ENCODE measurements at places on chromosomes 11 and 22. TPM values are rescaled to one million over a fixed set of nuclear protein-coding genes. Genes with fewer than 3 reads are reported as not detected.

The SLC35F2 gene
- total RNA-seq: 24.5 TPM

DNA sequence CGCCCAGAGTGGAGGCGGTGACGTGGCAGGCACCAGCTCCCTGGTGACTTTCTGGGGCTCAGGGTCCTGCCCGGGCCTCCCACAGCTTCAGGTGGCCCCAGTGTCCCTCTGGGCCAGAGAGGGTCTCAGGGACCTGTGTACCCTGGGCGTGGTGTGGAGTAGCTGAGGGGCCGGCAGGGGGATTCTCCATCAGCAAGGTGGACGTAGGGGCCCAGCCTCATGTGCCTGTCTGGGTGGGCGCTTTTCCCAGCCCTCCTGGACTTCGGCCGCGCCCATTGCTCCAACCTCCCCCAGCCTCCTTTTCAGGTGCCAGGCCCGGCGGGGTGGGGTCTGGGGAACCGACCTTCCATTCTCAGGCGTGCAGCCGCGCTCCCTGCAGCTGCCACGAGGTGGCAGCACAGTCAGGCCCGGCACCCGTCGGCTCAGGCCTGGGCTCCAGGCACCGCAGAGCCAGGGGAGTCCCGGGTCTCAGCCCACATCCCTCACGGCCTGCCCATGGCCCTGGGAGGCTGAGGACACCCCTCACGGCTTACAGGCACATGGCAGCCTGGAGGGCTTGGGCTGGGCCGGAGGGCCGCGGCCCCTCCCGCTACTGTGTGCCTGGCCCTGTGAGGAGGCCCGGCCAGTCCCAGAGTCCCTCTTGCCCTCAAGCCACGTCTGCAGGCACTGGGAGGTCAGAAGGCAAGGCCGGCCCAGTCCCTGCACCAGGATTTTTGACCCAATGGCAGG lies 19.9 kb upstream of the MUC5B start:
- no peaks in the 10 kb centered on the region for H3K27me3 ChIP-seq
- H3K4me3 ChIP-seq: no peak overlapping the region
- H3K36me3 ChIP-seq: no peaks in the 10 kb centered on the region
- H3K4me1 ChIP-seq: no peaks in the 10 kb centered on the region
- DNase-seq: peak; percentile 82

The RIBC2 gene
- total RNA-seq: 7.8 TPM

DNA sequence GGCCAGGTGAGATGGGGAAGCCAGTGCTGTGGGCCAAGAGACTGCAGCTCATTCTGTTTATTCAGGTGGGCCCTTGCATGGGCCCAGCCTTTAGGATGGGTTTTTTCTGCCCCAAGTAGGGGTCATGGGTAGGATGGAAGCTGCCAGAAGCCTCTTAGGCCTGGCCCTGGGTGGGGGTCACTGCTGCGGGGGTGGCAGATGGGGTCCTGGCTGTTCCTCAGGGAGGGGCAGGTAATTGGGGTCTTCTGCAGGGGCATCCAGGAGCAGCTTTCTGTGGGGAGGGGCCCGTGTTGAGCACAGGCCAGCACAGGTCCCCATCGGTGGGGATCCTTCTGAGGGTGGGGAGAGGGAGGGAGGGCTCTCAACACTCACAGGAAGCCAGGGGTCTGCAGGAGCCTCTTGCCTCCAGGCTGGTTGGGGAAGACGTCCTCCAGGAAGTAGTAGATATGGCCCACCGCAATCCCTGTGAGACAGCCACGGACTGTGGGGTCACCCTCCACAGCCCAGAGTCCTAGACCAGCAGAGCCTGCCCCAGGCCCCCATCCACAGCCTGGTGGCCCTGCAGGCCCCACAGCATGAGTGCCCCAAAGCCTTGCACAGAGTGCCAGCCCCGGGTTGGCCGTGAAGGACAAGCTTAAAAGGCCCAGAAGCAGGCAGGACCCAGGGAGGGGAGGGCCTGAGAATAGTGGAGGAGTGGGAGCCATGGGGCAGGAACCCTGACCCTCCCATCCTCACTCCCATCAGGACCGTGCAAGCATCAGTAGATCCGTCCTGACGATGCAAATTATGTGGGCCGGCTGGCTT lies 1.9 kb downstream of the DERL3 start:
- DNase-seq: no peak
- peaks cover 19% of the 10 kb centered on the region for H3K4me1 ChIP-seq
- H3K27me3 ChIP-seq: peaks cover 2% of the 10 kb centered on the region

- peaks cover 3% of the 10 kb centered on the region for H3K27me3 ChIP-seq
- H3K36me3 ChIP-seq: no peaks in the 10 kb centered on the region
- DNase-seq: no peak
- H3K27ac ChIP-seq: no peak overlapping the region
- H3K4me3 ChIP-seq: no peak overlapping the region
Measured at GRCh38 chr11:78341841-78342240, 75.8 kb downstream of the GAB2 start.

GRCh38 chr11:72812604-72812966 lies 1.6 kb upstream of the ATG16L2 start:
- peak overlapping the region; percentile 98 for H3K27ac ChIP-seq
- peak overlapping the region; percentile 91 for H3K4me3 ChIP-seq
- H3K27me3 ChIP-seq: no peaks in the 10 kb centered on the region
- no peak for DNase-seq
- peaks cover 49% of the 10 kb centered on the region for H3K36me3 ChIP-seq
- H3K4me1 ChIP-seq: peaks cover 26% of the 10 kb centered on the region

The SYT9 gene
- not detected for total RNA-seq

The OR2AG2 gene
- 0.26 TPM for total RNA-seq

DNA sequence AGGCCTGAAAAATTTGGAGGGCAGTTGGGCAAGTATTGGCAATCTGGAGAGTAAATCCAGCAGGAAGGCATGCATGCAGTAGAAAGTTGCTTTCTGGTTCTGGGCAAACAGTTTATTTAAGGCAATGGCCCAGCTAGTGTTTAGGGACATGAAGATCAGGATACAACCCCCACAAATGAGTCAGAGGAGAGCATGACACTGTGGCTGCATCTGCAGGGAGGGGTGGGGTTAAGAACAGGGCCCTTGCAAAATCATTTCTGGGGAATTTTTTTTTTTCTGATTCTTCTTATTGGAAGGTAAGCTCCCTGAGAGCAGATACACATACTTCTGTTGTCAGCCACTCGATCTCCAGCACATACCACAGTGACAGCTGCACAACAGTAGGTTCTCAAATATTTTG lies 61.1 kb downstream of the FDX1 start:
- no peaks in the 10 kb centered on the region for H3K4me1 ChIP-seq
- H3K27me3 ChIP-seq: peaks cover 4% of the 10 kb centered on the region
- DNase-seq: peak; percentile 22
- no peak overlapping the region for H3K27ac ChIP-seq
- H3K36me3 ChIP-seq: no peaks in the 10 kb centered on the region

DNA sequence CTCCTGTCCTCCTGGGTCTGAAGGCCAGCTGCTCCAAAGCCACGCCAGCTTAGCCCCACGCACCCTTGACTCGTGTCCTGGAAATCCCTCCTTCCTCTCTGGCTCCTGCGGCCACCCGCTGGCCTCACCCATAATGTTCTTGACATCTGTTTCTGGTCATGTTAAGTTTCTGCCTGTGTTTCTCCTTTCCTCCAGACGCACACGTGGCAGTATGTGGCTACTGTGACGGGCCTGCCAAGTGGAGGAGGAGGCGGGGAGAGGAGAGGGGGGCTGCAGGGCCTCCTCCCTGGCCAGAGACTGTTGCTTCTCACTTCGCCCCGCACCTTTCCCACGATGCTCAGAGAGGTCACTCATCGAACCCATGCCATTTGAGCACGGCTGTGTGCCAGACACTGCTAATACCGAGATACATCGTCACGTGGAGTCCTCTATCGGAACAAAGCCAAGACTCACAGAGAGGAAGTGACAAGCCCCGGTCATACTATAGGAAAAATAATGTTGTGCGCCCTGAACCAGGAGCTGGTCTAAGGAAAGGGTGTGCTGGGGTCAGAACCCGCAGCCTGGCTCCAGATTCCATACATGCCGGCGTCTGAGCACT lies 11.5 kb downstream of the C1QTNF6 start:
- H3K36me3 ChIP-seq: no peaks in the 10 kb centered on the region
- H3K4me3 ChIP-seq: no peak overlapping the region
- H3K27me3 ChIP-seq: no peaks in the 10 kb centered on the region
- peak; percentile 17 for DNase-seq

- H3K27me3 ChIP-seq: no peaks in the 10 kb centered on the region
- H3K4me3 ChIP-seq: no peak overlapping the region
- peaks cover 7% of the 10 kb centered on the region for H3K36me3 ChIP-seq
- DNase-seq: no peak
Measured at GRCh38 chr11:83070044-83070701, 1.5 kb downstream of the RAB30 start.

DNA sequence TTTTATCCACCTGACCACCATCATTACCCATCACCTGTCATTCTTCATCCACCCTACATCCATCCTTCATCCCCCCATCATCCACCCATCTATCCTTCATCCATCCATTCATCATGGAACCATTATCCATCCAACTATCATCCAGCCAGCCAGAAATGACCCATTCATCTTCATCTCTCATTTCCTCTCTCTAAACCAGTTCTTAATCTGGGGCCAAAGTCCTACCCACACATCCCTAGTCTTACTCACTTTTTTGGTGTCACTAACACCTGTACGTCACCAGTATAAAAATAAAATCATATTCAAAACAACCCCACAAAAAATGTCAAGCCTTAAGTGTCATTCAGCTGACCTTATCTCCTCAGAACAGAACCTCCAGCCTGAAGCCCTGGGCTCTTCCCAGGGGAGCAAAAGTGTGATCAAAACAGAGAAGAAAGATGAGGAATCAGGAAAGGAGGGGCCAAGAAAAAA lies 12.3 kb downstream of the SPI1 start:
- peaks cover 2% of the 10 kb centered on the region for H3K27me3 ChIP-seq
- no peak for DNase-seq
- no peaks in the 10 kb centered on the region for H3K36me3 ChIP-seq
- H3K4me1 ChIP-seq: peaks cover 23% of the 10 kb centered on the region
- H3K27ac ChIP-seq: no peak overlapping the region

The NEFH gene
- 2.1 TPM for total RNA-seq

The OR5P2 gene
- not detected for total RNA-seq

DNA sequence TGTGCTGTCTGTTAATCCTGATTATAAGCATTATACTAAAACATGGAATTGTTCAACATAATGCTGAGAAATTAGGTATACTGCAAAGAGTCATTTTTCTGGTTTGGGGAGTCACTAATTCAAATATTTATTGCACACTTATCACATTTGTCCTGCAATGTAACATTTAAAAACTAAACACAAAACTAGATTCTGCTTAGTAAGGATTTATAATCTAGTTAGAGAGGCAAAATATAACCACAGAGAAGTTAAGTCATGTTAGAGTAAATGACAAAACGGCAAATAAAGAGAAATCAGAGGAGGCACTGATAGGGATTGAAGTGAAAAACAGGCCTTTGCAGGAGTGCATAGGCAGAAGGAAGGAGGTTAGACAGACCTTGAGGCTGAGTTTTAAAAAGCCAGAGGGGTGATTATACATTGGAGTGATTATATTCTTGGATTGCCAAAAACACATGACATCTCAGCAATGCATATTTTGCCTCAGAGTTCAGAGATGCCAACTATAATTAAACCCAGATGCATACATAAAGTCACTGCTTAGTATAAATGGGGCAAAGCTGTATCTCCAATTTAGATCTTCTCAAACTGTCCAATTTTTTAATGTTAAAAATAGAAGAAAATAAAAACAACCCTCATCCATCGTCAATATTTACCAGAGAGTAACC lies 49.7 kb downstream of the CCDC34 start:
- H3K4me1 ChIP-seq: peaks cover under 1% of the 10 kb centered on the region
- H3K4me3 ChIP-seq: no peak overlapping the region
- DNase-seq: no peak
- H3K36me3 ChIP-seq: no peaks in the 10 kb centered on the region
